ENCODE measurements at places on chromosomes 7 and 10.

GRCh38 chr10:49240946-49241345, 52.8 kb upstream of the TMEM273 start:
- DNase-seq, result no peak

- DNase-seq, result no peak
These were observed 208.4 kb downstream of the FANK1 start for GRCh38 chr10:126104767-126105166.

DNA sequence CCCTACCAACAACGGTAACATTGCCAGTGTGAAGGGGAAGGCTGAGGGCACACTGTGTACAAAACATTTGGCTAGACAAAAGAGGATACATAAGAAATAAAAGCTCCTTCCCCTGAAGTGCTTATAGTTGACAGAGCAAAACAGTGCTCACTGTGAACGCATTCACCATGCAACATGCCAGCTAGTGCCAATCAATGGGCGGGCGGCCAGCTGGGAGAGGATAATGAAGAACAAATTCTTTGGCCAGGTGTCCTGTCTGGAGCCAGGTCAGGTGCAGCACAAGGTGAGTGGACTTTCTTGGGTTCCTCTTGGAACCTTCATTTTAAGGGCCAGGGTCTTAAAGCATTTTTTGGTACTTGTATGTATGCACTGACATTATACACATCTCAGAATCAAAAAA, 106.1 kb downstream of the ICA1 start:
- no peak for DNase-seq

GRCh38 chr10:114541081-114541796, 116.8 kb downstream of the ABLIM1 start:
- no peak for DNase-seq

DNA sequence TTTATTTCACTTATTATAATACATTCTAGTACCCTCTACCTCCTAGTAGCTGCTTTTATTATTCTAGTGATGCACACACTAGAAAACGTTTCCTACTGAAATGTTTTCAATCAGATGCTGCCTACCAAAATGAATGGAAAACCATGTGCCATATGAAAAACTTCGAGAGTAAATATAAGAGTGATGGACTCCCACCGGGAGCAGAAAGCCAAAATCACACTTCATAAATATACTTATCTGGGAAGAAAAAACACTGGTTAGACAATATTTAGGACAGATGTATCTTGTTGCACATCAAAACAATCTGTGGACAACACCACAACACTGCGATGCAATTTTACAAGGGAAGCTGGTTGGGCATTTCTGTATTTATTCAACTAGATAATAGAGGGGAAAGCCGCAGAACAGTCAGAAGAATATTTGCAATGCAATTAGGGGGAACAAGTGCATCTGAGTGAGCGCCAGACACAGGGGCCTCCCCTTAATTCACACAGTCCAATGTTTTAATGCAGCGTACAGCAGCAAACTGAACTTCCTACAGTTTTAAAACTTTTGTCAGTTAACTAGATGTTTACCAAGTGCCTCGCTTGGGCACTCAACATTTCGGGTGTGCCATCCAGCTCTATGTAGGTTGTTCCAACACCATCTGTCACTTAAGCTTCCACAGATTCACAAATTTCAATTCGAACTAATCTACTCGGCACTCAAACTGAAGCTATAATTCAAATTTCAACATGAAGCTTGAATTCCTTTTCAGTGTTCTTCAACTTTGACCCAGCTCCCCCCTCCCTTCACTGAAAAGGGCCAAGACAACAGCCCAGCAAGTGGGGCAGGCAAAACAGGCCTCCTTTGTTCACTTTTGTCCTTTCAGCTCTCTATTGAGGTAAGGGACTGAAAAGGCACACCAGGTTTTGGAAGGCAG, 7.4 kb downstream of the NRCAM start:
- DNase-seq, result peak; percentile 34

DNA sequence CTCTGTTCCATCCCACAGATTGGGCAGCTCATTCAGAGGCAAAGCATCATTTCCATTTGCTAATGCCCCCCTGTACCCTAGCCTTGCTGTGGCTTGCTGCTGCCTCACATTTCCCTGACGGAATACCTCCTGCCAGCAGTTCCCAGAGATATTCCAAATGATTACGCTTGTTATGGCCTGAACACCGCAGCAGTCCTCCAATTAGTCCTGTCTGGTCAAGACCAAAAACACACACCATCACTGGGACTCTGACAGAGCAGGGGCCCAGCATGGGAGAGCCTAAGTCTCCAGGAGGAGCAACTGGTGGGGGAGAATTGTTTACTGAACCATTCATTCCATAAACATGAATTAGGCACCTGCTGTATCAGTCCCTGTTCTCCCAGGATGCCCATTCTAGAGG, 6.1 kb downstream of the OGDHL start:
- DNase-seq, result no peak

Data from GM13976 (cell line).